Stimulated activated memory B cell treated with anti-CD40 and anti-IgM and Interleukin-4, amounts not matched to agents 10 μg/mL and 1 μg/mL and 100 μg/mL, for 72 hours (primary cell): ENCODE measurements at places on chromosomes 4 and X.
A peak's percentile ranks its signal among the peaks of the same experiment; 100 is the strongest.

DNA sequence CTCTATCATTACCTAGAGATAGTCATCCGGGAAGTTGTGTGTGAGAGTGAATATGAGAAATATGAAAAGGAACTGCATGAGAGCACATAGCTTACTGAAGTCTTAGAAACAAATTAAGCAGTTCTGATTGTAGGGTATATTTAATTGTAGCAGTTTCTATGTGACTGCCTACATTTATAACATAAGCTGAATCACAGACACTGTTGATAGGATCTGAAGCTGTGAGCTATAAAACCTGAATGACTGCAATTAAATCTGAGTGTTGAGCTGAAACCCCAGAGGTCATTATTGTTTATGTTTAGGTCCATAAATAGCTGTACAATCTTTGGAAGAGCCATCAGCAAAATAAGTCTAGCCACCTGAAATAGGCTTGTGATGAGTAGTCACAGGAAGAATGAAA is 210.1 kb upstream of the CXCL13 start:
- no peak for ATAC-seq

- no peak for ATAC-seq
These were observed 617.1 kb upstream of the ZFP42 start for GRCh38 chr4:187378441-187378840.

GRCh38 chrX:133390676-133391075 is 24.6 kb downstream of the GPC4 start:
- ATAC-seq, result no peak

DNA sequence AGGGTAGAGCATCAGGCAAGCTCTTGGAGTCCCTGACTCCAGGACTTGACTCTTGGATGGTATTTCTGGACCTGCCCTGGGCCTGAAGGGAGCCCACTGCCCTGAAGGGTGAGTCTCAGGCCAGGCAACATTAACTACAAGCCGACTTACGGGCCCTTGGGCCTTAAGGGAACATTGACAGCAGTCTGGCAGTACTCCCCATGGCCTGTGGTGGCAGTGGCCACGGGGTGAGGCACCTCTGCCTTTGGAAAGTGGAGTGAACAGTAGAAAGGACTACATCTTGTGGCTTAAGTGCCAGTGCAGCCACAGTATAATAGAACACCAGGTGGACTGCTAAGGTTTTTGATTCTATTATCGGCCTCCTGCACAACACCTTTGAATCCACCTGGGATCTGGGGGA is 36.3 kb downstream of the SH3BGRL start:
- ATAC-seq, result no peak

GRCh38 chrX:68732906-68733493 is 85.5 kb downstream of the STARD8 start:
- ATAC-seq, result no peak

DNA sequence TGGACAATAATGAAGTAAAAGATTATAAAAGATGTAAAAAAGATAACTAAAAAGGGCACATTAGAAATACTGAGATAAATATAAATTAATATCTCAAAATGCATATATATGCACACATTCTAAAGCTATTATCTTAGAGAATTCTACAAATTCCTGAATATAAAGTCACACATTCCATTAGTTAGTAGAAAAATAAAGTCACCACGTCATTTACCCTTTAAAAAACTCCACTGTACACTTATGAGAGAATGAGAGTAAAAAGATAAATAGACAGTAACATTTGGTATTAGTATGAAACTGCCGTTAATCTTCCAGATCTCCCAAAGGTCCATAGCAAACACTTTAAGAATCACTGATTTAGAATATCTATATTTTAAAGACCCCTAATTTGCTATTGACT is 67.2 kb upstream of the IL15 start:
- no peak for ATAC-seq

DNA sequence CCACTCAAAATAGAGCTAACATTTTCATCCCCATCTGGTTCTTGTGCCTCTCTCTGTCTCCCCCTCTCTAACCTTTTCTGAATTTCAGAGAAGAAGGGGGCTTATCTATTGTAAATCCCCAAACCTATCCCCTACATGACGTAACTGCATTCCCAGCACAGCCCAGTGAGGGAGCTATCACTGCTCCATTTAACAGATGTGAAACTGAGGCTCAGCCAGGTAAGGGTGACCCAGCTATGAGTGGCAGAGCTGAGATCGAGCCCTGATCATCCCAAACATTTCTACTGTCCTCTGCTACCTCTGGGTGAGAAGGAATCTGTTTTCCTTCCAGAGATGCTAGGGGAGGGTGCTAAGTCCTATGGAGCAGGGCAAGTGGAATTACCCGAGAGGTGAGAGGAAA is 107.5 kb downstream of the SLC2A9 start:
- no peak for ATAC-seq

DNA sequence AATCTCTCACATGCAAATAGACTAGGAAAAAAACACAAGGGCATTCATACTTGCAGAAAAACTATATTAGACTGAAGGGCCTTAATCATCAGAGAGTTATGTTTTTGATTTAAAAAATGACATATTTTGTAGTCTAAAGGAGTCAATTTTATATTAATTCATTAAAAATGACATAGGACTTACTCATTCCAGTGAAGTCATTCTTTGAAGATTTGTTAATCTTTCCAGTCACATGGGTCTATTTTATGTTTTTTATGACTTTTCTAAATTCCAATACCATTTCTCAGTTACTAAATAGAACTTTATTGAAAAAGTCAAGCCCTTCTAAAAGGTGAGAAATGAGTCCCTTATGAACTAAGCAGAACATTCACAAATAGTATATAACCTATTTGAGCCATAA is 743.8 kb upstream of the INTU start:
- ATAC-seq, result no peak

DNA sequence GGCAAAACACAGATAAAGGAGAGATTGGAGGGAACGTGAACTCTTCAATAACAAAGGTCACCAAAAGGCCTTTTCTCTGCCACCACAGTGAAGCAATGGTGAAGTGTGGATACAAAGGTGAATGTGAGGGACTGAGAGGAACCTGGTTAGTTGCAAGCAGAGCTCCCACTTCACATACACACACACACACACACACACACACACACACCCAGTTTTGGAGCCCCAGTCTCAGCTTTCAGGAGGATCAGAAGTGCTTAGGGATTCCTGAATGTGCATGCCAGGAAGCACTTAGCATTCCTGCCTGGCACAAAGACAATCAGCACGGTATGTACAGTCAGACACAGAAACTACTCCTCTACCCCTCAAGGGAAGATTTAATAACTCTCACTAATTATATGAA is 71.5 kb downstream of the ARHGEF9 start:
- ATAC-seq, result no peak

GRCh38 chrX:70405003-70405402 is 18.1 kb upstream of the GDPD2 start:
- no peak for ATAC-seq

GRCh38 chr4:73690051-73690738 is 50.2 kb upstream of the CXCL8 start:
- ATAC-seq, result peak; percentile 20
